CD4-positive, alpha-beta T cell treated with Interferon gamma for 1 hour (primary cell): ENCODE measurements at places on chromosomes 6 and 20.

DNA sequence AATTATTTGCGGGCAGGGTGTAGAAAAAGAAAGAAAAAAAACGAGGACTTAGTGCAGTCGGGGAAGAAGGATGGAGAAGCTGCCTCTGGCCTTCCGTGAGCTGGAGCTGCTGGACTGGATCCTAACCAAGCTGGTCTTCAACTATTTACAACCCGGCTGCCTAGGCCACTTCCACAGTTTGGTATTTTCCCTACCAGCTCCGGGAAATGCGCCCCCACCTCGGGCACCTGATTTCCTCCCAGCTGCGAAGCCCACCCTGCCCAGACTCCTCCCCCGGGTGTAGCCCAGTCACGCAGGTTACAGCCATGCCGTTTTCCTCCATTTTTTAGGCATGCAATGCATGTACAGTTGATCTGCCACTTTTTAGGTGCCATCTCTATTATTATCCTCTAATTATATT lies 21.2 kb downstream of the THEMIS start:
- DNase-seq: no peak

GRCh38 chr6:146948790-146949342 lies 255.4 kb upstream of the STXBP5 start:
- DNase-seq: no peak

GRCh38 chr6:125888989-125889656 lies 67.4 kb upstream of the HINT3 start:
- DNase-seq: no peak

DNA sequence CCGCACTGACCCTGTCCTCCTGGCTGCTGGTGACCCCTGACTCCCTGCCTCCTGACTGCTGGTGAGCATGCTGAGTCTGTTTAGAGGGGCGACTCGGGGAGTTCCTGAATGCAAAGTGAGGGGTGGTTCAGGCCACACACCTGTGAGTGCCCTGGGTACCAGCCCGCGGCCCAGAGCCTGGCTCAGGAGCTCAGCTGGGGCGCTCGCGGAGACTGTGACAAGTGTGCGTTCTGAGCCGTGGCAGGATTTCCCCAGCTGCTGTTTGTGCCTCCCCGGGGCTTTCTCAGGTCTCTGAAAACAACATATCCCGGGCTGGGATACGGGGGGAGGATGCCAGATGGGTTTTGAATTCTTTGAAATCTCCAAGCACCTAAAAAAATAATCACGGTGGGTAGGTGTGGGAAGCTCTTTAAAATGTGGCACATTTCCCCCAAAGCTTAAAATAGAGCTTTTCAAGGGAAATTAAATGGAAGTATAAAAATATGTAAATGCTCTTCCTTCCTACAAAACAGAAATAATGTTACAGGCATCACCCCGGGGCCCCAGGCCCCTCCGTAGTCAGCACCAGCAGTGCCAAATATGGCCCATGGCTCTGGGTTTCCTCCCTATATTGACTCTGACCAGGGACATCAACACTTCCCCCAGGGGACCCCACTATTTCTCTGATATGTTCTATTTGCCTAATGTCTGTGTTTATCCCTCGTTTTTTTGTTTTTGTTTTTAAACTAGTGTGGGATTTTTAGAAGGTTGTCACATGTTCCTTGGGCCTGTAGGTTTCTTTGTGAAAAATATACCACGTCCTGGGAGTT lies 49.9 kb upstream of the TAGAP start:
- peak; percentile 85 for DNase-seq
